OCI-M1 (cell line): ENCODE measurements at places on chromosomes 2 and 18.

DNA sequence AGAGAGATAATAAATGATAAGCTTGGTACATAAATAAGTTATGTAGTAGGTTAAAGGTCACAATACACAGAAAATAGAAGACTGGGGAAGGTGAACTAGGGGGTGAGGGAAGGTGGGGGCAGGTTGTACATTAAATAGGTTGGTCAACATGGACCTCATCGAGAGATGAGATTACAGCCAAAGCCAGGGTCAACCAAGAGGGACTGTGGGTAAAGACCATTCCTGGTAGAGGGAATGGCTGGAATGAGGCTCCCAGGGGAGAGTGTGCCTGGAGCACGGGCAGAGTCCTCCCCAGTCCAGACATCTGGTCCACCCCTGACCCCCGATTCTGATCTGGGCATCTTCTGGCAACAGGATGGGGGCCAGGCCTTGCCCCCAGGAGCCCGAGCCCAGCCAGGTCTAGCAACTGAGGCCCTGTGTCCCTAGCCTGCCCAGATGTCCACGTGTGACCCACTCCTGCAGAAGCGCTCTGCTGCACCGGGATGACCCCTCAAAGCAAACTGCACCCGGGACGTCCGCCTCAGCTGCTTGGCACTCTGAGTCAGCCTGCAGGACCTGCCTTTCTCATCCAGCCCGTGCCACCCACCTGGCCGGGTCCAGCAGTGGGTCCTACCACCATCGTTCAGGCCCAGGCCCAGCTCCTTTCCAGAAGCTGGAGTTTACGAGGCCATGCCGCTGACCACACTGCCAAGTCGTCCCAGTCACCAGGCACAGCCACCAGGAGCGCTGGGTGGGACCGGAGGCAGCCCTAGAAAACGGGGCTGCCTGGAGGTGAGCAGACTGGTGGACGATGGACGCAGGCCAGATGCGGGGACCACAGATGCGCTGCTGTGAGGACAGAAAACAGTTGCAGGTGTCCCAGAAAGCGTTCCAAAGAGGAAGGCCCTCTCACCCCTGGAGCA lies 56.2 kb upstream of the ID2 start:
- DNase-seq: no peak

DNA sequence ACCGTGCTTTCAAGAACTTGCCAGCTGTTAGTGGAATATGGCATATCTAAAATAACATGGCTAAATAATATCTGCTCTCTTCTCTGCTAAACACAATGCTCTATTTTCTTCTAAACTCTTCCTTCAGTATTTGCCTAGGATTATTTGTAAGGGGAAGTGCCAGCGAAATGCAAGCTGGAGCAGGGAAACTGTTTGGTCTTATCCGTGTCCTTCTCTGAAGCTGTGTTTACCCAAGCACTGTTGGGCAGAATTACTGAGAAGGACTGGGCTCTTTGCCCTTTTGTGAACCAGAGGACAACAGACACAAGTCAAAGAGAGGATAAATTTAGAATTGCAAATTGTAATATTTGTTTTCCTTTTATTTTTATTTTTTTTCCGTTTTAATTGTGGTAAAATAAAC lies 23.6 kb downstream of the CPO start:
- no peak for DNase-seq

DNA sequence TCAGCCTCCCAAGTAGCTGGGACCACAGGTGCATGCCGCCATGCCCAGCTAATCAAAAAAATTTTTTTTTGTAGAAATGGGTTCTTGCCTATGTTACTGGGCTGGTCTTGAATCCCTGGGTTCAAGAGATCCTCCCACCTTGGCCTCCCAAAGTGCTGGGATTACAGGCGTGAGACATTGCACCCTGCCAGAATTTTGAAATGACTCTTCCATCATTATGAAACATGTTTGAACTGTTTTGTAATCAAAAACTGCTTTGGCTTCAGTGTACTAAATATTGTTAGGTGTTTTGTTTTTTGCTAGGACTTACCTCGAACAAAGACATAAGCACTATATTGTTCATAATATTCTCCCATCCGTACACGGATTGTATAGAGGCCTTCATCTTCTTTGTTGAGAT lies 55.8 kb downstream of the MYOM1 start:
- DNase-seq: no peak

- DNase-seq: peak; percentile 1
Observed at GRCh38 chr2:236309669-236310029, 45.4 kb upstream of the ASB18 start.

GRCh38 chr2:169727065-169727464 lies 6.6 kb upstream of the KLHL23 start:
- no peak for DNase-seq

GRCh38 chr2:136997557-136997956 lies 232.2 kb downstream of the THSD7B start:
- no peak for DNase-seq
